ENCODE measurements at places on chromosomes 7 and 10. TPM values are rescaled to one million over a fixed set of nuclear protein-coding genes. Genes with fewer than 3 reads are reported as not detected.

- DNase-seq = peak; percentile 22
Observed at GRCh38 chr7:74306730-74307469, 17.7 kb downstream of the CLIP2 start.

DNA sequence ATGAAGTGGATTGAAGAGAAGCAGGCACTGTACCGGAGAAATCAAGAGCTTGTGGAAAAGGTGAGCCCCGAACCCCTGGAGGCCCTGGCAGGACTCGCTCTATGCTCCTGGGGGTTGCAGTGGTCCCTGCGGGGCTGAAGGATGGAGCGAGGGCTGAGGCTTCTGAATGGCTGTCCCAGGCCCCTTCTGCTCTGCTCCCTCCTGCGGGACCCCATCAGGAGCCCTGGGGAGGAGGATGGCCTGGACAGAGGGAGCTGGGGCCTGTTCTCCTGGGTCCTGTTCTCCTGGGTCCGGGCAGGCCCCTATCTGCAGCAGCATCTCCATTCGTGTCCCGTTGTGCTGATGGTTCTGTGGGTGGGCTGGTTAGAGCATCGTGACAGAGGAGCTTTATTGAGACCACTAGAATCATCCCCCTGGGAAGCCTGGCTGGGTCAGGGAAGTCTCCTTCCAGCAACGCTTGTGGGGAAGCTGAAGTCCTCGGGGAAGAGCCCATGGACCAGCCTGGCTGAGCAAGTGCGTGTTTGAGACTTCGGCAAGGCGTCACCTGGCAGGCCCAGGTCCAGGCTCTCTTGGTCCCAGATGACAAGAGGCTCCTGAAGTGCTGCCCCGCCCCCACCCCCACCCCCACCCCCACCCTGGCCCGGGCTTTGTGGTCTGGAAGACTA, 41.1 kb upstream of the DPYSL4 start:
- DNase-seq = no peak

Gene ERVW-1
- not detected for total RNA-seq

GRCh38 chr10:73768881-73769280, 13.0 kb upstream of the CHCHD1 start:
- DNase-seq = no peak

Gene SFTPA1
- not detected for total RNA-seq

DNA sequence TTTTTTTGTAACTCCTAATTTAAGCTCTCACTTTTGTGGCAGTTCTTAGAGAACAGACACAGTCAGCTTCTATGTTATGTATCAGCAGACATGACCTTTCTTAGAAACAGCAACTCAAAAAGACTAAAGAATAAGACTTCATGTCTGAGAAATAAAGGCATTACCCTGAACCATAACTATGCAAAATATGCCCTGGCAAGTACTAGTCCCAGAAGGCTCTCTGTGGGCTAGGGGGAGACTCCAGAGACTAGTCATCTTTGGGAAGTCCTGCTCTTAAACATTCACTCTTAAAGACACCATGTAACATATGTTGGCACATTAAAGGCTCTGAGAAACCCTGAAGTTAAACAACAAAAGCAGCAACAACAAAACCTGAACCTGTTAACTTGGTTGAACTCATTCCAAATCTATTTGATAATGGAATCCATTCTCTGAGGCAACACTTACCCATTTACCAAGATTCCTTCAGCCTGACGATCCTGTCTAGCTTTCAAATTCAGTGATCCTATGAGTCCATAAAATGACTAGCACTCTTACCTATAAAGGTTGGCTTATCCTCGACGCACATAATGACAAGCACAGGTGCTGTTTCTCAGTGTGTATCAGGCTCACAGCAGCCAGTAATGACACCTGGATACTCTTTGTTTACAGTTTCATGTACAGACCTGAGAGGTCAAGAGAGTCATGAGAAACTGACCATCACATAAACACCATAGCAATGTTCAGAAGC, 62.3 kb downstream of the OSBPL3 start:
- DNase-seq = no peak

Gene EMX2
- total RNA-seq = not detected

Gene TWNK
- total RNA-seq = 12.5 TPM

Gene CPSF4
- 31.5 TPM for total RNA-seq

Gene STEAP2
- total RNA-seq = 2.3 TPM

Gene SLC18A3
- total RNA-seq = not detected

DNA sequence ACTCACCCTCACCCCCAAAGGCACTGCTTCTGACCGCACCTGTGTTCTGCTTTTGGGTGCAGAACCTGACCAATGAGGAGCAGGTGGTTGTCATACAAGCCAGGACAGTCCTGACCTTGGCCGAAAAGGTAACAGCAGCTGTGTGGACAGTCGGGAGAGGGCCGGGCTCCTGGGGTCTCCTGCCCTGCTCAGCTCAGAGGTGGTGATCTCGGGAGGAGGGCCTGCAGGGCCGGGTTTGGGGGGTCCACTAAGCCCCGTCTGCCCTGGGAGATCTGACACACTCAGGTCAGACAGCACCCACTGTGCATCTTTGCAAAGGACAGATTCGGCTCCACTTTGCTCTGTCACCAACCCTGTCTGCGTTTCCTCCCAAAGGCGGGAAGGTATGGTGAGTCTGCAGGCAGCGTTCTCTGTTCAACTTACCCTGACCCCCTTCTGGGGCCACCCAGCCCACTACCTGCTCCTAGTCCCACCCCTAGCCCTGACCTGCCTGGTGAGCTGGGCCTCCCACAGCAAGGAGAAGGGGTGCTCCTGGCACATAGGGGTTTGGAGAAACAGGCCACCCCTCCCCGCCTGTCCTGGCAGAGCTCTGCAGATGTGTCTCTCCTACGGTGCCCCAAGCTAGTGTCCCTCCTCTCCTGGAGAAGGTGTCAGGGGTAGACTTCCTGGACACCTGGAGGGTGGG, 33.7 kb upstream of the DPYSL4 start:
- no peak for DNase-seq

DNA sequence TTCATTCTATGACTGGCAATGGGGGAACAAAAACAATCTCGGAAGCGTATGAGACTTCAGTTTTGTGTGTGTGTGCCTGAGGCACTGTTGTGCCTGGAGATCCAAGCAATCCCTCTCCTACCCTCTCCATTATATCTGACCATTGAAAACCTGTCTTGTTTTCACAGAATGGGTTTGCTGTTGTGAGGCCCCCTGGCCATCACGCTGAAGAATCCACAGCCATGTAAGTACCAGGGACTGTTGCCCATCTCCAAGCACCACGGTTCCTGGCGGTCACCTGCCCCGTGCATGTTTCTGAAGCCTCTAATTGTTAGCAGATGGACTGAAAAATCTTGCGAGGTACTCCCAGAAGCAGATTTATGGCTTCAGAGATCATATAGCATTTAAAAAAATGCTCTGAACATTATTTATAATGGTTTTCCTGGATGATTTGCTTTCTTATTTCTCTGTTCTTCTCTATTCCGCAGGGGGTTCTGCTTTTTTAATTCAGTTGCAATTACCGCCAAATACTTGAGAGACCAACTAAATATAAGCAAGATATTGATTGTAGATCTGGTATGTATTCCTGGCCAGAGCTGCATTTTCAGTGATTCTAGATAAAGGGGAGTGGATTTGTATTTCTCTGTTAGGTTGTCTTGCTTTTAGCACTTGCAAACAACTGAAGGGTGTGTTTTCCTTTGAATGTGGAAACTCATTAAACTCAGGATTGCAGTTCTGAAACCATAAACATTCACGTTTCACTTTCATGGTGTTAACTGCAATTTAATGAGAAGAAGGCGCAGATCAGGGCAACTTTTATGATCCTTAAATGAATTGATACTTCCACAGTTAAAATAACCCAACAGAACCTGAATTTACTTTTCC, 288.2 kb downstream of the TWIST1 start:
- DNase-seq = no peak

GRCh38 chr7:31017032-31017675, 35.0 kb upstream of the ADCYAP1R1 start:
- DNase-seq = no peak

Gene EGFR
- total RNA-seq = 3.6 TPM

Gene SCIN
- total RNA-seq = 0.18 TPM

GRCh38 chr10:103458720-103459119, at the start of gene CALHM1:
CALHM1 (minus strand) TSS chr10:103458900; CDS start chr10:103458751, 149 bp downstream.
- no peak for DNase-seq

Gene GIMAP6
- 231 TPM for total RNA-seq

Gene SDK1
- total RNA-seq = 0.18 TPM

DNA sequence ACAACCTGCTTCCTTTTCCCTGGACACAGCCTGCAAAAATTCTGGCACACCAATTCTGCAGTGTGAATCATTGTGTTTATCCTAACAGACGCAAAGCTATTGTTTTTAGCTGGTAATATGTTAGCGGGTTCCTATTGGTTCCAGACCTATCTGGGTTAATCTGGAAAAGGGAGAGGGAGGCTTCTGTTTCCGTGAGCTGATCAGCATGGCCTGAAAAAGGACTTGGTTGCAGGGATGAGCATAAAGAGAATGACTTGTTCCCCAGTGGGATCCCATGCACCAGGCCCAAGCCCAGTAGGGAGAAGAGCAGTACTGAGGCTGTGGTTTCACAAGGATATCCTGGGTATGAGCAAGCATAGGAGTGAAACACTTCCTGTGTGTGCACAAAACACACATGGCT, 78.4 kb downstream of the PDE1C start:
- no peak for DNase-seq

DNA sequence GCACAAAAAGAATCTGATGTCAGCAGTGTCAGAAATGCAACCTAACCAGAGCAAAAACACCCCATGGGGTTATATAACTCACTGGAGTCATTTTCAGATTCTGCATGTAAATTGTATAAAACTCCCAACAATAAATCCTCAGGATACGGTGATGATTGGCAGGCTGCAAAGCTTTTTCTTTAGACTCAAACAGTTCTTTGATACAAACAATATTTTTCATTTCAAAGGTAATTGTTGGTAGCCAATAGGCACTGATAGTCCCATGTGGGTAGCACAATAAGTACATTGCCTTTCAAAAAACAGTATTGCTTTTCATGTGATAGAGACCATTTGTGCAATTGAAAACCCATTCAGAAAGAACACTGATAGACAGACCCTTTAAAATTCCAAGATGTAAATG, 98.0 kb downstream of the TMEM26 start:
- no peak for DNase-seq
